Stimulated activated CD4-positive, alpha-beta T cell treated with anti-CD3 and anti-CD28 coated beads, Interleukin-1b, Interleukin-23, amount 100 ng/mL, for 48 hours (primary cell): ENCODE measurements at places on chromosomes 11 and 22.

GRCh38 chr11:55652560-55652959 is 4.4 kb downstream of the OR4S2 start:
- no peak for DNase-seq

- DNase-seq: peak; percentile 75
These were observed 1.7 kb upstream of the TYMP start for GRCh38 chr22:50531546-50531961.

DNA sequence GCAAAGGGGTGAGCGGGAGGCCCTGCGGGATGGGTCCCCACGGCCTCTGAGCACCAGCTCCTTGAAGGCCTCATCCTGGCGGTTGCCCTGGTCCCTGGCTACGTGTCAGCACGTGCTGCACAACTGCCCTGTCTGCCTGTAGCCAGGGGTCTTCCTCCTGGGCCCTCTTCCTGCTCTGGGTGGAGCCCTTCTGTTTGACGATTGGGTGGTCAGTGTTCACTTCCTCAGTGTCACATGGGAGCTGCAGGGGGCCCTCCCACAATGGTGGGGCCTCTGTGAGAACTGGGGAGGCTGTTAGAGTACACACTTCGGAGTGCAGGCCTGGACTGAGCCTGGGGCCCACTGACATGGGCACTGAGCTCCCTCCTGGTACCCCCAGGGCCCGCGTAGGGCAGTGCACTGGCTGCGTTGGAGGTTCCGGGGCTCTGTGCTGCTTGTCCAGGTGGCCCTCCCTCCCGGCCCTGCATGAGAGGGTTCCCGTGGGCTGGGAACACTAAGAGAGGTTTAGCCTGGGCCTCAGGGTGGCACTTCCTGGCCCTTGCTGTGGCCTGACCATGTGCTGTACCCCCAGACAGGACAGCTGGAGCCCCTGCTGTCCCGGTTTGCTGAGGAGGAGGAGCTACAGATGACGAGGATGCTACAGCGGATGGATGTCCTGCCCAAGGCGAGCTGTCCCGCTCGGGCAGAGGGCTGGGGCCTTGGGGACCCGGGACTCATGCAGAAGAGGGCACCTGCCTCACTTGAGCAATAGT is 13.8 kb downstream of the DGCR6L start:
- DNase-seq: no peak

- no peak for DNase-seq
These were observed 3.5 kb upstream of the SLC22A6 start for GRCh38 chr11:62988276-62988675.

- DNase-seq: peak; percentile 6
These were observed 115.9 kb downstream of the CEP164 start for GRCh38 chr11:117443266-117444186.

DNA sequence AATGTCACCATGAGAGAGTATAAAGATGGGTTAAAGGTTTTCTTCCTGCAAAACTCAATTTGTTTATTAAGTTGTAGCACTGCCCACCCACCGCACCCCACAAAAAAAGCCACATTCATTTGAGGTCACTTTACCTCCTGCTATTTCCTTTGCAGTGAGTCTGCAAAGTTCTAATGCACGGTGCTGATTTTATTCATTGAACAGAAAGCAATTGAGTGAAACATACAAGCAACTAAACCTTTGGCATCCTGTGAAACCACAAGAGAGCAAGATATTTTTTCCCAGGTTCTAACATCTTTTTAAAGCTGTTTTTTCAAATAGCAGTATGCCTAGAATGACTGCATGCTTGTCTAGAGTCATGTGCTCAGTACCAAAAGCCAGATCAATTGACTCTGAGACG is 39.0 kb downstream of the RRAS2 start:
- no peak for DNase-seq

GRCh38 chr11:95242845-95243605 is 12.0 kb upstream of the SESN3 start:
- DNase-seq: no peak

DNA sequence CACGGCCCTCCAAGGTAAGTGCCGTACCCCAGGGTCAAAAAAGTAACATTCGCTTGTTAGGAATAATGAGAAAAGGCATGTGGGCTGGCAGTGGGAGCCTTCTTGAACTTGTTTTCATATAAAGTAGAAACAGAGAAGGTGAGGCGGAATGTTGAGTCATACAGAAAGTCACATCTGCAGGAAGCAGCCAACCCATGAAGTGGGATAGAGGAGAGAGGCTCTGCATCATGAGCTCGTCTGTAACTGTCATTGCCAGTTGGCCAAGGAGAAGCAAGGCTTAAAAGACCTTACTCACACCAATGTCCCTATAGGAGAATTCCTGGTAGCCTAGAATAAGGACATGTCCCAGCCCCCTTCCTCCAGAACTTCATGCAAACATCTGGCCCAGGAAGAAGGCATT is 253.3 kb downstream of the BUD13 start:
- DNase-seq: no peak

- no peak for DNase-seq
These were observed 41.6 kb downstream of the PRCP start for GRCh38 chr11:82858556-82859091.

GRCh38 chr11:70167723-70168404 is 35.2 kb upstream of the FADD start:
- DNase-seq: no peak

DNA sequence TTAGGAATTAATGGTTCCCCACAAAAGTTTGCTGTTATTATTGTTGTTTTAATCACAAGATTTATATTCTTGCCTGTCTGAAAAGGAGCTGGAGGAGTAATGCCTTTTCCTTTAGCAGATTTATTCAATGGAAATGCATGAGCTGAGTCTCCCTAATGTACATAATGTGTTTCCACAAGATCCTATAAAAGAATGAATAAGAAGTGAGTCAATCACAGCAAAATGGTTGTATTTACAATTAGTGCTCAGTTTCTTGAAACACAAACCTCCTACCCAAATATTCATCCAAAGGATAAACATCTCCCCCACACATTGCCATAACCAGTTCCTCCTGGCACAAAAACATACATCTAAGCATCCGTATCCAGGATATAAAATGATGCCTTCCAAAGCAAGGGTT is 33.3 kb downstream of the ME3 start:
- DNase-seq: no peak

DNA sequence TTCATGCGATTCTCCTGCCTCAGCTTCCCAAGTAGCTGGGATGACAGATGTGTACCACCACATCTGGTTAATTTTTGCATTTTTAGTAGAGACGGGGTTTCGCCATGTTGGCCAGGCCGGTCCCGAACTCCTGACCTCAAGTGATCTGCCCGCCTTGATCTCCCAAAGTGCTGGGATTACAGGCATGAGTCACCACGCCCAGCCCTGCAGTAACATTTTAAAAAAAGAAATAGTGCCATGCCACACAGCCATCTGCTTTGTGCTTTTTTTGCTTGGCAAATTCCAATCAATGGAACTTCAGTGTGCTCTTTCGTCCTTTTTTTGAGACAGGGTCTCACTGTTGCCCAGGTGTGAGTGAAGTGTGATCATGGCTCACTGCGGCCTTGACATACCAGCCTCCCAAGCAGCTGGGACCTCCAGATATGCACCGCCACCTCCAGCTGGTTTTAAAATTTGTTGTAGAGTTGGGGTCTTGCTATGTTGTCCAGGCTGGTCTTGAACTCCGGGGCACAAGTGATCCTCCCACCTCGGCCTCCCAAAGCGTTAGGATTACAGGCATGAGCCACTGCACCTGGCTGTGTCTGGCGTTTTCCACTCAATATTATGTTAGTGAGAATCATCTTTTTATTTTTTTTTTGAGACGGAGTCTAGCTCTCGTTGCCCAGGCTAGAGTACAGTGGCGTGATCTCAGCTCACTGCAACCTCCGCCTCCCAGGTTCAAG is 1.8 kb upstream of the CHADL start:
- no peak for DNase-seq

DNA sequence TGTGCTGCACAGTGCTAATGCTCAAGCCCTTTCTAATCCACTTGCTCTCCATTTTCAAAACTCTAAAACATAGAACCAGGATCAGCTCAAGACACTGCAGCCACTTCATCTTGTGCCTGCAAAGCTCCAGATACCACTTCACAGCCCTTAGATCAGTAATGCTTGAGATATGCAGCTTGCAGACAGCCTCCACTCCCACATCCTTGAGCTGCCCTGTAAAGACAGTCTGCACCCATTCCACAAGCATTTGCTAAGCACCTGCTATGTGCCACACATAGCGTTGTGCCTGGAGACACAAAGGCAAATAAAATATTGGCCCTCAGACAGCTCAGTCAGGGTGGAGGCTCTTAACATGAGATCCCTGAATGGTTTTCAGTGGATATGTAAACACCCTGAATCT is 192.5 kb upstream of the SNX19 start:
- no peak for DNase-seq
